IMR-90 (cell line): ENCODE measurements at places on chromosomes 3 and 15. TPM values are rescaled to one million over a fixed set of nuclear protein-coding genes. Genes with fewer than 3 reads are reported as not detected.

The ZNF80 gene
- total RNA-seq = not detected in 2 replicates

The ITIH4 gene
- total RNA-seq = 0.28 and 0.36 TPM in 2 replicates

DNA sequence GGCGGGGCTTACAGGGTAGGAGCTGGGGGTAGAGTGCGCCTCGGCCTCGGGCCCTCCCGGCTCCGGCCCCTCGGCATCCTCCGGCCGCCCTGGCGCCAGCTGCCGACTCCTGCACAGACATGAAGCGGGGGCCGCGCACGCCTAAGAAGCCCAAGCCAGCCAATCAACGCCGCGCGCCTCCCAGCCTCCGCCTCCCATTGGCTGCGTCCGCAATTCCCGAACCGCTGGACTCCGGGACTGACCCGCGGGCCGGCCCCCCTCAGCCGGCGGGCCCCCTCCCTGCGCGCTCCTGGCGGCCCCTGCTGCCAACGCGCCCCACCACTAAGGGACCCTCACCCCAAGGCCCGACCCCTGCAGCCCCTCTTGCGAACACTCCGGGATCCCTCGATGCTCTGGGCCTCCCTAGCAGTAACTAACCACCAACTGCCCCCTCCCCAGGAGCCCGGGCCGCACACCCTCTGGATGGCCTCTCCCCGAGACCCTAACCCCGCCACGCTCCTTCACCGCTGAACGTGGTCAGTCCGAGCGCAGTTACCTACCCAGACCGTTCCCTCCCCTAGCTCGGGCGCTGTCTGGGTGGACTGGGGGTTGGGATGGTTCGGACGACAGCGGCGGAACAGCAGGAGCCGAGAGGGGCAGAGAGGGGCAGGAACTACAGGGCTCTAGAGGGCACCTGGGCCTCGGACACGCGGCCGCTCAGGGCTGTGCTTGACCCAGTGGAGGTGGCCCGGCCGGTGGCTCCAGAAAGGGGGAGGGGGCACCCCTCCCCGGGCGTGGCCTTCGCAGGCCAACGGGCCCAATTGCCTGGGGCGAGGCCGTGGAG, 5.0 kb downstream of the GATA2 start:
- peak; percentile 87 for DNase-seq
- H3K4me3 ChIP-seq = peak overlapping the region; percentile 89
- peaks cover 30% of the 10 kb centered on the region; the same call in 1 of the 2 replicates for H3K27me3 ChIP-seq
- H3K36me3 ChIP-seq = peaks cover 6% of the 10 kb centered on the region
- peaks cover 21% of the 10 kb centered on the region for H3K4me1 ChIP-seq

The LRTM1 gene
- total RNA-seq = not detected in 2 replicates

DNA sequence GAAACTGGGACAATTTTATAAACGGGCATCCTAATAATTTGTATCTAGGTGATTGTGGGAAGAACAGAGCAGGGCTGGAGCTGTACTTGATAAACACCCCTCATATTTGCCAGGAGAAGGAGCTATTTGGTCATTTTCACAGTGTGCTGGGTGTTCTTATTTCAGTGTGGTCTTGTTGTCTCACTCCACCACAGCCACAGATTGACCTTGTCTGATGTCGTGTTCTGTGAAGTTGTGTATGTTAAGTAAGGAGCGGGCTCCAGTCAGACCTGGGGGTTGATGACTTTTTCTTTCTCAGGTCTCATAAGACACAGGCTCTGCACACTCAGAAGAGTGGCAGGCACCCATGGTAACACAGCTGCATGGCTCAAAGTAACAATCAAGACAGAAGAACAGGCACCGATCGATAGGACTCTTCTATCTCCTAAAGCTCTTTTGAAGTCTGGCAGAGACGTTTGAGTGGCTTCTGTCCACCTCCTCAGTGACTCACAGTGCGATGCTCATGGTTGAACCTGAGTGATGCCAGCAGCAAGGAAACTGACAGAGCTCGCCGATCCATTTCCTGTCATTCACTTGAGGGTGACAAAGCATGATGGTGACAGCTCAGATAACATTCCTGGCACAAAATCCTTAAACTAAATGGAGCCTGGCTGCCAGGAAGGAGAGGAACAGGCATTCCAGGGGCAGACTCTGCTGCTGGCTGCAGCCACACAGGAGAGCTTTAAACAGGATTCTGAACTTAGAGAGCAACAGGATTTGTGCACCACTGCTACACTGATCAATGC, 20.8 kb downstream of the DPH3 start:
- DNase-seq = peak; percentile 51
- H3K36me3 ChIP-seq = no peaks in the 10 kb centered on the region
- no peaks in the 10 kb centered on the region for H3K27me3 ChIP-seq
- peaks cover 18% of the 10 kb centered on the region for H3K4me1 ChIP-seq
- no peak overlapping the region for H3K4me3 ChIP-seq

DNA sequence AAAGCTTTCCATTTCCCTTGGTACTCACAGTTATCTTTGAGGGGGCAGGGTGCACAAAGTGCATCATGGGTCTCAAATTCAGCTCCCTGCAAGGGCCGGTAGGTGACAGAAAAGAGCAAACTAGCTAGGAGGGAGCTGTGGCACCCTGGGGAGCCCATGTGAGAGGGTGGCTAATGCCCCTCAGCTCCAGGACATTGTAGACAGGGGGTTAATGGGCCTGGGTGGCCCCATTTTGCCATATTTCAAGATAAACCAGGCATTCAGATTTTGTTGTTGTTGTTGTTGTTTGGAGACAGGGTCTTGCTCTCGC, 3.7 kb upstream of the SLC6A6 start:
- H3K4me3 ChIP-seq = no peak overlapping the region
- DNase-seq = no peak
- no peaks in the 10 kb centered on the region for H3K36me3 ChIP-seq
- H3K27ac ChIP-seq = no peak overlapping the region

The CAND2 gene
- 2.5 and 2.9 TPM in 2 replicates for total RNA-seq

GRCh38 chr3:140655678-140656077, 22.2 kb upstream of the TRIM42 start:
- H3K4me3 ChIP-seq = no peak overlapping the region
- no peak for DNase-seq
- no peaks in the 10 kb centered on the region for H3K4me1 ChIP-seq
- H3K36me3 ChIP-seq = no peaks in the 10 kb centered on the region

The TRIM42 gene
- total RNA-seq = not detected in 2 replicates

- peaks cover 4% of the 10 kb centered on the region; the same call in 1 of the 2 replicates for H3K4me1 ChIP-seq
- H3K4me3 ChIP-seq = no peak overlapping the region
- no peaks in the 10 kb centered on the region for H3K36me3 ChIP-seq
- H3K27ac ChIP-seq = no peak overlapping the region
These were observed 1.6 kb upstream of the SORD start for GRCh38 chr15:45021348-45021747.

DNA sequence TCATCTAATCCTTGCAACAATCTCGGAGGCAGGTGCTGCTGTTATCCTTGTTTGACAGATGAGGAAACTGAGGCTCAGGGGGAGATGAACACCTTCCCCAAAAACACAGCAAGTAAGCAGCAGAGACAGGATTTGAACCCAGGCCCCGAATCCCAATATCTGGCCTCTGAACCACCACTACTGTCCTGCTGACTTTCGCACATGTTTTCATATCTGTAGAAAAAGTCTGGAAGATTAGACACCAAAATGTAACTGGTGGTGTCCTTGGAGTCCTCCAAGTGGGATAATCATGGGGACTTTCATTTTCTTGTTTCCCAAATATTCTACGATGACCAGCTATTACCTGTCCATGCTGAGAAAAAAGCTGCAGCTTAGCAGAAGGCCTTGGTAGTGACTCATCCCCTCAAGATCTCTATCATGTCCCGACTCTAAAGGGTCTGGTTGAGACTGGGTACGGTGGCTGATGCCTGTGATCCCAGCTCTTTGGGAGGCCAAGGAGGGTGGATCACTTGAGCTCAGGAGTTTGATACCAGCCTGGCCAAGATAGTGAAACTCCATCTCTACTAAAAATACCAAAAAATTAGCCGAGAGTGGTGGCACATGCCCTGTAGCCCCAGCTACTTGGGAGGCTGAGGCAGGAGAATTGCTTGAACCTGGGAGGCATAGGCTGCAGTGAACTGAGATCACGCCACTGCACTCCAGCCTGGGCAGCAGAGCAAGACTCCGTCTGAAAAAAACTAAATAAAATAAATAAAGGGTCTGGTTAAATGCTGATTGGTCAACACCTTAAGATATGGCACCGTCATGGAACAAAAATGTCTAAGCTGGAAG, 8.6 kb downstream of the IRAK2 start:
- H3K27me3 ChIP-seq = no peaks in the 10 kb centered on the region
- peaks cover 4% of the 10 kb centered on the region; the same call in 1 of the 2 replicates for H3K4me1 ChIP-seq
- peak overlapping the region; percentile 56 for H3K27ac ChIP-seq

- H3K4me3 ChIP-seq = no peak overlapping the region
- H3K27ac ChIP-seq = no peak overlapping the region
- no peaks in the 10 kb centered on the region for H3K4me1 ChIP-seq
- no peaks in the 10 kb centered on the region for H3K36me3 ChIP-seq
These were observed 19.0 kb upstream of the NR1I2 start for GRCh38 chr3:119762876-119763275.

The NR1I2 gene
- not detected in 2 replicates for total RNA-seq
